Stimulated activated CD4-positive, alpha-beta T cell treated with anti-CD3 and anti-CD28 coated beads, Interleukin-1b, Interleukin-23, amount 100 ng/mL, for 24 hours (primary cell): ENCODE measurements at places on chromosomes 12 and 14.
A peak's percentile ranks its signal among the peaks of the same experiment; 100 is the strongest.

DNA sequence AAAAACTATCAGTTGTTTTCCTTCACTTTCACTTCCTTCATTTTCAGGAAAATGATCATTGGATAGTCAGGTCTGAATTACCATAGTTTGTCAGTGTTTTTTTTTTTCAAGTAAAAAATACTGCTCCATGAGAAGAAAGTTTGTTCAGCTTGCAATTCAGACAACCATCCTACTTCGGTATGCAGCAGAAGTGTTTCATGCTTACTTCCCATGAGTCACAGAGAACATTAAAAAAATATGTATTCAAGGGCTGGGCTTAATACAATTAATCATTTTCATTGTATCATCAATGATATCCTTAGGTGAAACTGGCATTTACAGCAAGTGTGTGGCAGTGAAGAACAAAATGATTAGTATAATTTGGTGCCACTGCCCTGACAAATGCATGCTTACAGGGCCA is 21.6 kb downstream of the PYM1 start:
- no peak for DNase-seq

GRCh38 chr14:102146423-102146822 is 6.7 kb downstream of the WDR20 start:
- no peak for DNase-seq

GRCh38 chr12:25904442-25904841 is 54.0 kb upstream of the RASSF8 start:
- DNase-seq = no peak

- DNase-seq = peak; percentile 2
Measured at GRCh38 chr12:119444462-119445044, 110.0 kb downstream of the CCDC60 start.

- DNase-seq = no peak
Measured at GRCh38 chr12:13375583-13376345, 179.2 kb downstream of the EMP1 start.

DNA sequence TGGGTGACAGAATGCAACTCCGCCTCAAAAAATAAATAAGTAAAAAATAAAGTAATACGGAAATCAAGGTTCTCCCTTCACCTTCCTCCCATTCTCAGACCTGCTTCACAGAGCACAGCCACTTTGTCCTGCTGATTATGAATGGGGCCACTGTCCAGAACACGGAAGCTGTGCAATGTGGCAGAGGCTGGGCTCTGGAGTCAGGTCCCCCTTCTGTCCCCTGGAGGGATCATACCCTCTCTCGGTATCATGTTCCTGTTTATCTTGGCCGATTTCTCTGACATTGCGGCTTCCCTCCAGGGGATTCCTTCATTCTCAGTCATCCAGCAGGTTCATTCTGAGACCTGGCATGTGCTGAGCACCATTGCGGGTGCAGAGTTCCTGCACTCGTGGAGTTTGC is 11.3 kb downstream of the PPP2R5C start:
- no peak for DNase-seq

DNA sequence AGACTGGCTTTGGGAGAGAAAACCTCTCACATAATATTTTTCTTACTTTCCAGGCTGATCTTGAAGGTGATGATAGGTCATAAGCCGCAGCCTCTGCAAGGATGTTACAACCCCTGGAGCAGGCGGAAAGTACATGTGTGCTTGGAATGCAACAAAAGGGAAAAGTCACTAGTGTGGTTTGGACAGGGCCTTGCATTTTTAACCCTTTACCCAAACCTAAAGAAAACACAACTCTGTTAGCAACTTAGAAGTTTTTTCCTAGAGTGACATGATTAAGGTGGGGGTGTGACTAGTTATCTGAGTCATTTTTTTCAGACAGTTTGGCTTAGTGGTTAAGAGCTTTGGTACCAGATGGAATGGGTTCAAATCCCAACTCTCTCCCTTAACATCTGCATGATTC is 97.0 kb downstream of the TMEM30B start:
- DNase-seq = no peak

DNA sequence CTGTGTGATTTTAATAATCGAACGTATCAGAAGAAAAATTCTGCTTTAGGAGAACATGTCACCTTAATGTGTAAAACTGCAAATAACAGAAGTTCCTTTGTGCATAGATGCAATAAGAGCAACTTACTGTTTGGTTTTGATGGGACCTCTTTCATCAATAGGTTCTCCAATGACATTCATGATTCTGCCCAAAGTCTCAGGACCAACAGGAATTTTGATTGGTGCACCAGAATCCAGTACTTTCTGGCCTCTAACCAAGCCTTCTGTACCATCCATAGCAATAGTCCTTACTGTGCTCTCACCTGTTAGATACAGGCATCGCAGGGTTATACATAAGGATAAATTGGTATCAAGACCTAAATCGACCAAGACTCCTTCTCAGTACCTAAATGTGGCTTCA is 1.1 kb downstream of the ATP5F1B start:
- no peak for DNase-seq

DNA sequence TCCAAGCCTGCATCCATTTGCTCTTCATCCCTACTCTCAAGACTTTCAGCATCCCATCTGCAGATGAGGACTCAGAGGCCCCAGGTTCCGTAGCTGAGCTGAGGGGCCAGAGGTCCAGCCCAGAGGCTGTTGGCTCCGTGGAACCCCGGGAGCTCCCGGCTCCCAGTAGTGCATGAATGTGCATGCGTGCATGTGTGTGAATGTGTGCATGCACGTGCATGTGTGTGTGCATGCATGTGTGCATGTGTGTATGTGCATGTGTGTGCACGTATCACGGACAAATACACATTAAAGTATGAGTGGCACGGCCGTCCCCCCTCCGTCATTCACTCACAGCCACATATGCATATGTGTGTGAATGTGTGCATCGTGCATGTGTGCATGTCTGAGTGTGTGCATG is 149.9 kb downstream of the KIF26A start:
- no peak for DNase-seq

DNA sequence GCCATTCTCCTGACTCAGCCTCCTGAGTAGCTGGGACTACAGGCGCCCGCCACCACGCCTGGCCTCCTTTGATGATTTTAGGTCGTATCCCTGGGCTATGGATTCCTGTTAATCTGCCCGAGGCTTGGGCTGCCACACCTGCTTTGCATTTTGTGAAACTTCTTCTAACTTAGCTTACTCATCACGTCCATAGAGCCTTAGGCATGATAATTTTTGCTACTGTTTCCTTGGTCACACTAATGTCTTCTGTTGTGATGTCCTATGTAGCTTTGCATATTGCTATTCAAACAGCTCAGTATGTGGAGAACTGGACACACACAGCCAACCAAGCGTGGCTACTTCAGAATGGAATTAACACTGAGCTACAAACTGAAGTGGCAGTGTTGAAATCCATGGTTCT is 47.5 kb upstream of the DDX11 start:
- DNase-seq = no peak

DNA sequence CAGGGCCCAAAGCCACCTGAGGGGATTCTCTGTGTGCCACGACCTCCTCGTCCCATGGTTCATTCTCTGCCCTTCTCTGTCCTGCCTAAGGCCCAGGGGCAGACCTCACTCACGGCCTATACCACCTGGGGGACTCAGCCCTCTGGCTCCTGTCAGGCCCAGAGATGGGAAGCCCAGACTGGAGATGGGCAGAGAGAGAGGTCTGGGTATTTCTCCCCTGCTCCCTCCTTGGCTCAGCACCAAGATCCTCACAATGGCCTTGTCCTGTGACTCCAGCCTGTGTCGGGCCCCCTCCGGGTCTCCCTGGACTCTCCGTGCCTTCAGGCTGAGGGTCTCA is 46.9 kb upstream of the BCL11B start:
- DNase-seq = no peak

GRCh38 chr12:130427381-130427887 is 89.7 kb downstream of the PIWIL1 start:
- DNase-seq = no peak

- no peak for DNase-seq
Measured at GRCh38 chr12:4562034-4562657, at the start of gene DYRK4. Gene DYRK4, plus strand, starts transcription at chr12:4562208. Its CDS starts 38 bp downstream, at chr12:4562246.

- DNase-seq = no peak
Measured at GRCh38 chr14:78725086-78725485, 554.9 kb downstream of the NRXN3 start.

GRCh38 chr12:103279444-103279843 is 216.3 kb downstream of the C12orf42 start:
- DNase-seq = no peak

DNA sequence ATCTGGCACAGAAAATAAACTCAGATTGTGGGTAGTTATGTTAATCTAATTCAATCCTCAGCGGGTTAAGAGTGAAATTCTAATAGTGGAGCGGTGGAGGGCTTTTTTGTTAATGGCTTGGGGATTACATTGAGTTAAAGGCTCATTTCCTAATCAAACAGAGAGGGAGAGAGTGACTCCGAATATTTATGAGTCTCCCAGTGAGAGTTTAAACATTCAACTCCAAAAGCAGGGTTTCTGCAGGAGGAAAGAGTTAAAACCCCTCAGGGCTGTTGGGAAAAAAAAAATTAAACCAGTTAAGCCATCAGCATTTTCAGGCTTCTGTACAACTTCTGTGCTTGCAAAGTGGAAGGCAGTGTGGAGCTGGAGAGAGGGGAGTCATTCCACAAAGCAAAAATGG is 62.1 kb upstream of the ESRRB start:
- DNase-seq = no peak

- no peak for DNase-seq
Measured at GRCh38 chr12:52367876-52368275, 595 bp upstream of the KRT85 start.

- DNase-seq = no peak
Measured at GRCh38 chr12:124761056-124761455, 102.6 kb downstream of the SCARB1 start.

DNA sequence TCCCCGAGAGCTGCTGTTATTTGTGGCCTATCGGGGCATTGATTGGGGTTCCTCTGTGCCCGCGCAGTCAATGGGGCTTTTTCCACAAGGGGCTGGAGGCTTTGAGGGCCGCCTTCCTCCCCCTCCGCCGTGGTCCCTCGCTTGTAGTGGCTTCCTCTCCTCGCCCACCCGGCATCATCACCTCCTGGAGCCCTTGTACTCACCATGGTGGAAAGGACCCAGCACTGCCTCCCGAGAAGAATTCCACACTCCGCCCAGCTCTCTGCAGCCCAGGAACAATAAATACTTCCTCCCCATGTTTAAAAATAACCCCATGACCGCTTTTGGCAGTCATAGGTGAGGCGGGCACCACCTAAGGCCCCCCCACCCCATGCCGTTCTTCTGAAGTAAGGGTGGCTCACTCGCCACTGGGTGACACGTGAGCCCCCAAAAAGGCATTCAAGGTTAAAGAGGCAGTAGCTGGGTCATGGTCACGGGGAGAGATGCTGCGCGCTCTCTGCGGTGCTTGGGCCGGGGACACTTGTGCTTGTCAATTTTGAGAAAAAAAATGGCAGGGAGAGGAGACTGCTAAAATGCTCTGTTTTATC is at the start of gene MYL2:
TSS of gene MYL2 (minus strand) at position 256 of the 587 bp plus-strand sequence. CDS start at position 206, 50 bp downstream.
- no peak for DNase-seq

DNA sequence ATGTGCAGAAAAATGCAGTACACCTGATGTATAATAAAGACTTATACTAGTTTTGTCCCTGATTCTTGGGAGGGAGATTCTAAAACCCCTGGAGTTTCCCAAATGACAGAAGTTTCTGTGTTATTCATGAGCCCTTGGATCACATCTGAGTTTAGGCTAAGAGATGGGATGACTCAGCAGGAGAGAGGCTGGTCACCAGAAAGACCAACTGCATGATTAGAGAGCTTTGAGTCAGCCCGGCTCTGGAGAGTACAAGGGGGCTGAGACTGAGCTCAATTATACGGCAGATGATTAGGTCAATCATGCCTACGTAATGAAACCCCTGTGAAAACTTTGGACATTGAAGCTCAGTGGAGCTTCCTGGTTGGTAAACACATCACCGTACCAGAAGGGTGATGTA is 174.2 kb downstream of the SSPN start:
- no peak for DNase-seq

- no peak for DNase-seq
Measured at GRCh38 chr12:105831372-105831771, 307.4 kb downstream of the NUAK1 start.

DNA sequence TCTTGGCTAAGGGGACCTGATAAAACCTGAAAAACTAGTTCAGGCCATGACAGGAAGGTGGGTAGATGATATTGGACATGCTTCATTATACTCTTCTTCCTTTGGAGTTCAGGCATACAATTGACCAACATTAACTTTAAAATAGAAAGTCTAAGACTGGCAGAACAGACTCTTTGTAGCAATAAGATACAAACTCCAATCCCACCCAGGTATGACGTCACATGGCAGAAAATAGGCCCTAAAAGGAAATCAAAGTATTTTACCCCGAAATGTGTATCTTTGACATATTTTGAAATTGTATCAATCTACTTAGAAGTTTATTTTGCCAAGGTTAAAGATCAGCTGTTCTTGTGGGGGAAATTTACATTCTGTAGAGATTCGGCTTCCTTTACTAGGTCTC is 198.1 kb upstream of the LRIG3 start:
- no peak for DNase-seq

- DNase-seq = no peak
Measured at GRCh38 chr14:52399104-52399503, 85.0 kb downstream of the PTGER2 start.

- no peak for DNase-seq
Measured at GRCh38 chr12:49366096-49366651, 1.1 kb upstream of the SPATS2 start.

- no peak for DNase-seq
Measured at GRCh38 chr14:89392181-89392580, 24.9 kb downstream of the FOXN3 start.

DNA sequence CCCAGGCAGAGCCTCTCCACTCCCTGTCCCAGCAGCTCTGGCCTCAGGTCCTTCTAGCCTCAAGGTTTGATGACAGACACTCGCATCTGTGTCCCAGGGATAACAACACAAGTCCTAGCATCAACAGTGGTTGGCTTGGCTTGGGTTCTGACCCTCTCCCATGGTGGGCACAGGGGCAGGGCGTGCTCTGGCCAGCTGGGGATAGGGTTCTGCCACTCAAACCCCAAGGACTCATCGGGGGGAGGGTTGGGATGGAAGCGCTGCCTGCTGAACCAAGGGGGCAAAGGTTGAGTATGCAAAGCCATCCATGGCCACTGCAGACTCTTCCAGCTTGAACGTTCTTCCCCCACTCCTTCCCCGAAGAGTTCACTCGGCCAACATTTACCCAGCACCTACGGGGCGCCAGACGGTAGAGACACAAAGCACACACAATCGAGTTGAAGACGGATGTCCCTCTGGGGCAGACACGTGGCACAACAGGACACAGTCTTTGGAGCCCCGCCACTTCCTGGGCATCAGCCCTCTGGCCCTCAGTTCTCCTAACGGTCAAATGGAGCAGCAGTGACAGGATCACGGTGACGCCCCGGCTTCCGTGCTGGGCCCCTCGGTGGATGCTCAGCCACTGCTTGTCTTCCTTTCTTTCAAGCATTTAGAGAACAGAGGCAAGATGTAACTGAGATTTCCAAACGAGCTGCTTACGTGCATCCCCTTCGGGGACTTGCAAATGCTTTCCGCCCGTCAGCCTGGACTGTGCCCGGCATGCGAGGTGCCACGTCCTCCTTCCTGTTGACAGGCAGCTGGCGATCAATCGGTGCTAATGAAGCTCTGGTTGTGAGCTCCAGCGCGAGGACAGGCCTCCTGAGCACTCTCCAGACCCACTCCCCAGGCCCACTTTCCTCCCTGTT is 42.6 kb downstream of the DLK1 start:
- no peak for DNase-seq
